Central memory CD8-positive, alpha-beta T cell (primary cell): ENCODE measurements at places on chromosomes 5 and 9.

GRCh38 chr5:218457-219291 lies 554 bp downstream of the SDHA start:
- H3K27ac ChIP-seq, result peak overlapping the region; percentile 91
- no peaks in the 10 kb centered on the region for H3K27me3 ChIP-seq

- no peaks in the 10 kb centered on the region for H3K36me3 ChIP-seq
- no peak overlapping the region for H3K4me3 ChIP-seq
- H3K27me3 ChIP-seq, result no peaks in the 10 kb centered on the region
- no peak overlapping the region for H3K27ac ChIP-seq
- no peak for DNase-seq
These were observed 102.8 kb downstream of the TAF11L14 start for GRCh38 chr5:17737092-17737491.

- no peaks in the 10 kb centered on the region for H3K27me3 ChIP-seq
- no peak overlapping the region for H3K4me3 ChIP-seq
- no peak for DNase-seq
- H3K4me1 ChIP-seq, result no peaks in the 10 kb centered on the region
- no peak overlapping the region for H3K27ac ChIP-seq
These were observed 382.2 kb upstream of the TLE4 start for GRCh38 chr9:79189511-79189924.

GRCh38 chr9:88230612-88231011 lies 92.3 kb upstream of the SPATA31C2 start:
- no peaks in the 10 kb centered on the region for H3K4me1 ChIP-seq
- H3K4me3 ChIP-seq, result no peak overlapping the region
- H3K36me3 ChIP-seq, result no peaks in the 10 kb centered on the region
- peaks cover 44% of the 10 kb centered on the region for H3K27me3 ChIP-seq

DNA sequence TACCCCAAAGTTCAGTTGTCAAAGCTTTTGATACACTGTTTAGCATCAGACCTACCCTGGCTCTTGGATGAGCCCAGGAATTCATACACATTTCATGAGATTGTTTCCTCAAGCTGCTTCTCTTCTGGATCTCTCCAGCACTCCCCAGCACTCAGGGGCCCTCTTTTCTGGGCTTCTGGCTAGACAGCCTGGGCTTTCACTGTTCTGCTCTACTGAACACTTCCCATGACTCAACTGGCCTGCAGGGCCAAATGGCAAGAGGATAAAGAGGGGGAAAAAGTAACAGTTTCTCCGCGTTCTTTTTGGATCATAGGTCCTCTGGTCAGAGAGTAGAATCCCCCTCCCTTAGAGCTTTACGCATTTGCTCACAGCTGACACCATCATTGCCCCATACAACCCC lies 20.9 kb upstream of the LURAP1L start:
- no peaks in the 10 kb centered on the region for H3K27me3 ChIP-seq
- DNase-seq, result no peak
- H3K4me1 ChIP-seq, result no peaks in the 10 kb centered on the region
- H3K4me3 ChIP-seq, result no peak overlapping the region

GRCh38 chr5:151523335-151523734 lies 67.8 kb downstream of the FAT2 start:
- no peaks in the 10 kb centered on the region for H3K36me3 ChIP-seq
- no peak for DNase-seq
- H3K27ac ChIP-seq, result no peak overlapping the region
- H3K27me3 ChIP-seq, result no peaks in the 10 kb centered on the region
- no peak overlapping the region for H3K4me3 ChIP-seq

GRCh38 chr9:5976674-5977397 lies 38.6 kb downstream of the RANBP6 start:
- peak overlapping the region; percentile 74 for H3K27ac ChIP-seq
- H3K27me3 ChIP-seq, result no peaks in the 10 kb centered on the region
- no peak overlapping the region for H3K4me3 ChIP-seq
- H3K4me1 ChIP-seq, result peaks cover 42% of the 10 kb centered on the region
- DNase-seq, result no peak
- peaks cover 5% of the 10 kb centered on the region for H3K36me3 ChIP-seq

DNA sequence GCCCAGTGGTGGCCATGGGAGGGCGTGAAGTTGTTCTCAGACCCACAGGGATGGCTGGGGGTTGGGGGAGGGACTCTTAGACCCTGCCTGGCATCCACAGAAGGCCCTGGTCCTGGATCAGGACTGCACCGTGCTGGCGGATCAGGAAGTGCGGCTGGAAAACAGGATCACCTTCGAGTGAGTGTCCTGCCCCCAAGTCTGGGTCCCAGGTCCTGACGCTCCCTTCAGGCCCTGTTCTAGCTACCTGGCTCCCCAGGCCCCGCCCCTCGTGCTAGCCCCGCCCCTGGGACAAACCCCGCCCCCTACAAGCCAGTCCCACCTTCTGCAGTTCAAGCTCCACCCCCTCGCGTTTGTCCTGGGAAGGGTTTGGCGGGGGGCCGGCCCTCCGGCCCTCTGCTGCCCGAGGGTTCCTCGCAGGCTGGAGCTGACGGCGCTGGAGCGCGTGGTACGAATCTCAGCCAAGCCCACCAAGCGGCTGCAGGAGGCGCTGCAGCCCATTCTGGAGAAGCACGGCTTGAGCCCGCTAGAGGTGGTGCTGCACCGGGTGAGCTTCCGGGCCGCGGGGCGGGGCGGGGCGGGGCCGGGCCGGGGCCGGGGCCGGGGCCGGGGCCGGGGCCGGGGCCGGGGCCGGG lies 12.9 kb downstream of the RGS14 start:
- peak; percentile 27 for DNase-seq
- H3K4me3 ChIP-seq, result no peak overlapping the region
- H3K4me1 ChIP-seq, result peaks cover 57% of the 10 kb centered on the region

GRCh38 chr9:106877345-106877744 lies 14.4 kb downstream of the ZNF462 start:
- H3K36me3 ChIP-seq, result no peaks in the 10 kb centered on the region
- H3K4me1 ChIP-seq, result no peaks in the 10 kb centered on the region
- no peak for DNase-seq
- no peak overlapping the region for H3K4me3 ChIP-seq

GRCh38 chr5:96197347-96197746 lies 235.7 kb upstream of the ELL2 start:
- H3K27me3 ChIP-seq, result peaks cover 20% of the 10 kb centered on the region
- no peak for DNase-seq
- H3K4me3 ChIP-seq, result no peak overlapping the region
- no peak overlapping the region for H3K27ac ChIP-seq
- no peaks in the 10 kb centered on the region for H3K36me3 ChIP-seq

GRCh38 chr9:108889649-108890067 lies 27.6 kb downstream of the ACTL7A start:
- H3K4me3 ChIP-seq, result no peak overlapping the region
- H3K27ac ChIP-seq, result no peak overlapping the region
- peaks cover 6% of the 10 kb centered on the region for H3K4me1 ChIP-seq
- peaks cover 51% of the 10 kb centered on the region for H3K36me3 ChIP-seq
- DNase-seq, result no peak

GRCh38 chr5:173114536-173114935 lies 29.8 kb upstream of the BNIP1 start:
- H3K4me1 ChIP-seq, result no peaks in the 10 kb centered on the region
- peaks cover 58% of the 10 kb centered on the region for H3K36me3 ChIP-seq
- H3K4me3 ChIP-seq, result no peak overlapping the region
- H3K27me3 ChIP-seq, result no peaks in the 10 kb centered on the region
- peak overlapping the region; percentile 57 for H3K27ac ChIP-seq

GRCh38 chr9:3261484-3261883 lies 264.3 kb downstream of the RFX3 start:
- no peaks in the 10 kb centered on the region for H3K4me1 ChIP-seq
- no peak overlapping the region for H3K4me3 ChIP-seq
- no peak overlapping the region for H3K27ac ChIP-seq
- H3K27me3 ChIP-seq, result no peaks in the 10 kb centered on the region

- DNase-seq, result no peak
- H3K27ac ChIP-seq, result no peak overlapping the region
- H3K4me3 ChIP-seq, result no peak overlapping the region
- H3K36me3 ChIP-seq, result no peaks in the 10 kb centered on the region
- peaks cover under 1% of the 10 kb centered on the region for H3K27me3 ChIP-seq
These were observed 156.5 kb downstream of the PJA2 start for GRCh38 chr5:109253262-109253661.

- H3K27me3 ChIP-seq, result peaks cover 22% of the 10 kb centered on the region
- H3K4me1 ChIP-seq, result no peaks in the 10 kb centered on the region
- H3K27ac ChIP-seq, result no peak overlapping the region
These were observed 29.8 kb upstream of the PPARGC1B start for GRCh38 chr5:149700347-149700746.

DNA sequence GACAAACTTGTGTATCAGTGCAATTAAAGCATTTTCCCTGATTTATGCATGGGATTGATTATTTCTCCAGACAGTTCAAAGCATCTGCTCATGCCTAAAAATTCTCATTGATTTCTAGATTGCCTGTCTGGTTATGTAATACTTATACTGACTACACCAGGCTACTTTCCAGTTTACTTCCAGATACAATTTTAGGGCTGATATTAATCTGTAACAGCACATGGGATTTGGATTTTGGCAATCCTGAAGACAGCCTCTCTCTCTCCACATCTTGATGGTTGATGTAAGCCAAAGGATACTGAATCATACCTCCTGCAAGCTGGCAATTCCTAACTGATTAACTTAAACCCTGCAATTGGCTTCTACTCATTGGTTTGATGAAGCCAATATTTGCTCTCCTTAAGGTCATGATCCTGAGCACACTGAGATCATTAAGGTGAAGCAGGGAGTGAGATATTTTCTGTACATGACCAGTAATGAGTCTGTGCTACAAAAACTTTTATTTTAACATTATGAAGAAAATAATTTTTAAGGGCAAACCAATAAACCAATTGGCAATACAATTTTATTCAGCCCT lies 25.7 kb upstream of the FBXL7 start:
- DNase-seq, result no peak
- no peak overlapping the region for H3K4me3 ChIP-seq
- no peaks in the 10 kb centered on the region for H3K4me1 ChIP-seq
- H3K36me3 ChIP-seq, result no peaks in the 10 kb centered on the region
- H3K27me3 ChIP-seq, result no peaks in the 10 kb centered on the region
- no peak overlapping the region for H3K27ac ChIP-seq

DNA sequence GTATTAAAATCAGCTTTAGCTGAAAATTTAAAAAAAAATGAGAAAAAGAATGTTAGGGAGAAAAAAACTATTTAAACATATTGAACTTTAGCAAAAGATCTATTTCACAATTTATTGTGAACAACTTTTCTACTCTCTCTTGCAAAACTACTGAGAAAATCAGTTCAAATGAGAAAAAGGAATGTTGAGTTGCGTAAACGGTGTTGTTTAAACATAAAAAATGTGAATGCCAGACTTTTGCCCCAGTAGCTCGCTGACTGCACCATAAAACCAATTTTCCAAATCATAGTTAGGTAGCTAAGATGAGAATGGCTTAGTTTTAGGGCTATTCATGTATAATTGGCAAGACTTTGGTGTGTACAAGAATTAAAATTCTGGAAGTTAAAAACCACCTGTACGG lies 13.4 kb upstream of the RAD23B start:
- H3K36me3 ChIP-seq, result peaks cover 6% of the 10 kb centered on the region
- H3K27me3 ChIP-seq, result peaks cover 58% of the 10 kb centered on the region
- peaks cover 8% of the 10 kb centered on the region for H3K4me1 ChIP-seq
- H3K4me3 ChIP-seq, result no peak overlapping the region

GRCh38 chr5:39486361-39486760 lies 61.6 kb upstream of the DAB2 start:
- H3K4me1 ChIP-seq, result no peaks in the 10 kb centered on the region
- H3K36me3 ChIP-seq, result no peaks in the 10 kb centered on the region
- no peak overlapping the region for H3K4me3 ChIP-seq
- peaks cover 17% of the 10 kb centered on the region for H3K27me3 ChIP-seq
- no peak for DNase-seq
- H3K27ac ChIP-seq, result no peak overlapping the region

DNA sequence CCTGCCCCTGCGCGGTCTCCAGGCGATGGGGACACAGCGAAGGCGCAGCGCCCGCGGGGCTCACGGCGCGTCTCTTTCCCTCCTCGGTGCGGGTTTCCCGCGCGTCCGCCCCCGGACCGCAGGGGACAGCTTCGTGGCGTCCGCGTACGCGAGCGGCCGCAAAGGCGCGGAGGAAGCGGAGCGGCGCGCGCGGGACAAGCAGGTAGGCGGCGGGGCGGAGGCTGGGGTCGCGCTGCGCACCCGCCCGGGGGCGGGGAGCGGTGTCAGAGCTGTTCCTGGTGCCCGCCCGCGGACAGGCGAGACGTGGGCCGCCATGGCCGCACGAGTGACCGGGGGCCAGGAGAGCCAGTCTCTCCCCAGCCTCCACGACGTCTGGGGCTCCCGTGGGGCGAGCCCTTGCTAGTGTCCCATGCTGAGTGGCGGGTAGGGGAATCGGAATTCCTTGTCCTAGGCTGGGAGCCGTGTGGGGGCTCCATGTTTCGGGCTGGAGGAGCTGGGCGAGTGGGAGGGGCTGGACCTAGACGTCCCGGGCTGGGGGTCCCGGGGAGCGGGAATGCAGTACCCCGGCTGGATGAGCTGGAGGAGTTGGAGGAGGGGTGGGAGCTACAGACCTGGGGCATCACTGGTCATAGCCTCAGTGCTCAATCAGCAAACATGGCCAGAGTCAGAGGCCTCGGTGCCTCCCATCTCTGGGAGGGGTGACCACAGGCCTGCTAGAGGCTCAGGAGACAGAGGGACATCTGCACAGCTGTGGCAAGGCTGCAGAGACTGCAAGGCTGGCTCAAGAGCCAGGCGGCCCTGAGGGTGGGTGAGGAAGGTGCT lies 968 bp downstream of the NKD2 start:
- H3K4me1 ChIP-seq, result peaks cover 7% of the 10 kb centered on the region
- peaks cover 3% of the 10 kb centered on the region for H3K36me3 ChIP-seq
- DNase-seq, result no peak
- no peak overlapping the region for H3K4me3 ChIP-seq
- no peak overlapping the region for H3K27ac ChIP-seq

DNA sequence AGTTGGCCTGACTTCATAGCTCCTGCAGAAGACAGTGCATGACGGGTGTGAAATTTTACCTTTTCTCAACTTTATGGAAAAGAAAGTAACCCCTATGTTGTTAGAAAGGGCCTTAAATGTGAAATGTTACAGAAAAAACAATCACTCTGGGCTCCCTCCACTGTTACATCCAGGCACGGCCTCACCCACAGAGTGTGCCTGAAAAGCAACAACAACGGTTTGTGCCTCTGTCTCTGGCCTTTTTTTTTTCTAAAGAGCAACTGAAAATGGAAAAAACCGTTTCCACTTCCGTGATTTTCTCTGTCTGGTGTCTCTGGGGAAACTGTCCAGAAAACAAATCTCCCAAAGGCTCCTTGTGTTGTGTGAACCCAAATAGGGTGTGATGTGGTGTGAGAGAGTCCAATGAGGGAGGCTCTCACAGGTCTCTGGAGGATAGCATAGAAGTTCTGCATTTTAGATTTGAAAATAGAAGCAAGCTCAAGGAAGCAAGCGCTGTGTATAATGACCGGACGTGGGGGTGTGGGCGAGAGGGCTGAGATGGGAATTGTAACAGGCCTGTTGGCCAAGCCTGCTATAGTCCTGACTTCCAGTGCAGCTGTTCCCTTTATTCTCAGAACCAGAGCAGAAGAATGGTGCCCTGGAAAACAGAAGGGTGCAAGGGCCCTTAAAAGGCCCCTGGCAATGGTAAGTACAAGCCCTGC lies 221.8 kb upstream of the TUT7 start:
- no peak overlapping the region for H3K27ac ChIP-seq
- DNase-seq, result no peak
- peaks cover 43% of the 10 kb centered on the region for H3K27me3 ChIP-seq
- no peaks in the 10 kb centered on the region for H3K4me1 ChIP-seq
- no peak overlapping the region for H3K4me3 ChIP-seq
